Gastrocnemius medialis (tissue), 4 donors: ENCODE measurements at places on chromosomes 5 and 9. TPM values are rescaled to one million over a fixed set of nuclear protein-coding genes. Genes with fewer than 3 reads are reported as not detected.

DNA sequence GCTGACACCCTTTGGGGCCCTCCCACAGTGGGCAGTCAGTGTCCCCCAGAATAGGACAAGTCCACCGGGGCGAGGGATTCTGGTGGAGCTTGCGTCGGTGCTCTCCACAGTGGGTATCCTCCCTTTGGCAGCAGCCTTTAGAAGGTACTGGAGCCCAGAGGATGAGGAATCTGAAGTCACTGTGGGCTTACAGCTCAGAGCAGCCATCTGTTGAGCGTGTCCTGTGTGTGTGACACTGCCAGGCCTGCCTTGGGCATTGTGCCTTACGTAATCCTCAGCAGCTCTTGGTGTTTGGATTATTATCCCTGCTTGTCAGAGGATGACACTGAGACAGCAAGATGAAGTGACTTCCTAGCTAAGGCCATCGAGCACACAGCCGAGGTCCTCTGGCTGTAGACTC is 12.6 kb downstream of the URM1 start:
- DNase-seq, result no peak

DNA sequence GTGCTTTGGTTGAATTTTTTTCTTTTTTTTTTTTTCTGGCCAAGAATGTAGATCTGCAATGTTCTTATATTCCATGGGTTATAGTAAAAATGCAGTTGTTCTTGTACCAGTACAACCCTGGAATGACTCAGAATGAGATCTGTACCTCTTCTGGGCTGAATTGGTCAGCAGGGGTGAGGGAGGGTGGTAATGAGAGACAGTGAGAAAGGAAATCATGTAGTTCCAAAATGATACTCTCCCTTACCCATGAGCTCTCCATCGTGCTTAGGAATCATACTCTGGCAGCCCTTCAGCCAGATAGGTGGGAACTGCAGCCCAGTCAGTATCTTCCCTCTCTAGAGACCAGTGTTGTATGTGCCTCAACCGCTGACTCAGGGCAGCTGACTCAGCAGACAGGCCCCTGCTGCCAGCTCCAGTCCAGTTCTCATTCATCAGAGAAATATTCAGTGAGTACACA is 2.1 kb upstream of the GLIS3 start:
- DNase-seq, result peak; percentile 34

GRCh38 chr5:177414481-177414880 is 5.1 kb upstream of the F12 start:
- DNase-seq, result no peak

GRCh38 chr5:32160228-32160627 is 13.9 kb downstream of the GOLPH3 start:
- DNase-seq, result no peak

DNA sequence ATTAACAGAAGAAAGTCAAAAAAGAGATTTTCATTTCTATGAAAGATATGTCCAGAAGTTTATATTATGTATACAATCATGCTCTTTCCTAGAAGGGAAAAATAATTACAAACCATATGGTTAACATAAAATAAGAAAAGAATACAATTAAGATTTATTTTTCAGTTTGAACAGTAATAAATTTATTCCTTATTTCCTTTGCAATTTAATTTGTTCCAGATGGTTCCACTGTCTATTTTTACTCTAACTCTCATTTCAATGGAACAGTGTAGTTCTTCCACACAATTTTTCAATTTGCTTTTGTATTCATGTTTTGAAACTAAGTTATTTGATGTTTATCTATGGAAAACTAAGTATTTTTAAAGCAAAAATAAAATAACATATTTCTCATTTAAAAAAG is 1026.3 kb downstream of the TAF11L14 start:
- DNase-seq, result no peak

- DNase-seq, result no peak
Observed at GRCh38 chr9:69452110-69452782, 127.2 kb downstream of the ENTREP1 start.

DNA sequence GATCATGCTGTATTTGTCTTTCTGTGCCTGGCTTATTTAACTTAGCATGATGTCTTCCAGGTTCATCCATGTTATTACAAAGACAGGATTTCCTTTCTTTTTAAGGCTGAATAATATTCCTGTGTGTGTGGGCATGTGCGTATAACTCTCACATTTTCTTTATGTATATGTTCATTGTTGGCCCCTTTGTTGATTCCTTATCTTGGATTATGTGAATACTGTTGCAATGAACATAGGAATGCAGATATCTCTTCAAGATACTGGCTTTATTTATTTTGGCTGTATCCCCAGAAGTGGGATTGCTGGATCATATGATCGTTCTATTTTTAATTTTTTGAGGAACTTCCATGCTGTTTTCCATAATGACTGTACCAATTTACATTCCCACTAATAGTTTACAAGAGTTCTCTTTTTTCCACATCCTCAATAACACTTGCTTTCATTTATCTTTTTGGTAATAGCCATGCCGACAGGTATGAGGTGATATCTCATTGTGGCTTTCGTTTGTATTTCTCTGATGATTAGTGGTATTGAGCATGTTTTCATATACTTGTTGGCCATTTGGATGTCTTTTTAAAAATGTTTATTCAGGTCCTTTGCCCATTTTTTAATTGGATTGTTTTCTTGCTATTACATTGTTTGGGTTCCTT is 38.0 kb downstream of the CREBRF start:
- no peak for DNase-seq

DNA sequence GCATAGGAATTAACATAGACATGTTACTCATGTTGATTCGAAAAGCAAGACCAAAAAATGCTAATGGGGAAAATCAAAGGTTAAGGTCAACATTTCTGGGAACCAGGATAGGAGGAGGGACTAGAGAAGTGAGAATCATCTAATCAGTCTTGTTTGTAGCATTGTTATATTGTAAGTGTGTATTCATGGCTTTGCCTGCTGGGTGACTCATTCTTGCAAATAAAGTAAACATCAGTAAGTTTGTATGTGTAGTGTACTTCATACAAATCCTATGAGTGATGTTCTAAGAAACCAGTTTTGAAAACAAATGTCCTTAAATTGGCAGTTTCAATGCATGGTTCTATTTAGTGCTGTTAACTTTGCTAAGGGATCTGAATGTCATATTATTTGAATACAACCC is 79.0 kb upstream of the TMEM252 start:
- DNase-seq, result no peak

GRCh38 chr9:133857639-133858038 is 119.5 kb upstream of the SARDH start:
- DNase-seq, result no peak

DNA sequence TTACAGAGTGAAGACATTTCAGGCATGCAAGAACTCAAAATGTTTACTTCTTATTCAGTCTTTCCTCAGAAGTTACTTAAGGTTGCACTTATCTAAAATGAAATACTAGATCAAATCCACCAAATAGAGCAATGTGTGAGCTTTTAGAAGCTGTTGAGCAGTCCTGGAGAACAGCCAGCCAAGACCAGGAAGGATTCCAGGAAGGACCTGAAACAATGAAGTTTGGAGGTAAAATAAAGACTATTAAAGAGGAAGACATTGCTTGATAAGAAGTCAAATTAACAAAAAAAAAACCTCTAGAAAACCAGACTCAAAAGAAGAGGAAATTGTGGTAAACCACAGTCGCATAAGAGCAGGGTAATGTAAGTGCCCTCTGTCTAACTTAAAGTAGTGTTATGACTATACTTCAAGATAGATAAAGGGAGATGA is 156.2 kb upstream of the S1PR3 start:
- DNase-seq, result no peak

The SLC25A2 gene
- total RNA-seq, result not detected

The NMUR2 gene
- total RNA-seq, result not detected

The SLC2A6 gene
- 0.41 TPM for total RNA-seq

The NR2F1-AS1 gene
- total RNA-seq, result 0.13 TPM

The TAF11L10 gene
- total RNA-seq, result not detected
